ENCODE measurements at places on chromosomes 3 and 15.

DNA sequence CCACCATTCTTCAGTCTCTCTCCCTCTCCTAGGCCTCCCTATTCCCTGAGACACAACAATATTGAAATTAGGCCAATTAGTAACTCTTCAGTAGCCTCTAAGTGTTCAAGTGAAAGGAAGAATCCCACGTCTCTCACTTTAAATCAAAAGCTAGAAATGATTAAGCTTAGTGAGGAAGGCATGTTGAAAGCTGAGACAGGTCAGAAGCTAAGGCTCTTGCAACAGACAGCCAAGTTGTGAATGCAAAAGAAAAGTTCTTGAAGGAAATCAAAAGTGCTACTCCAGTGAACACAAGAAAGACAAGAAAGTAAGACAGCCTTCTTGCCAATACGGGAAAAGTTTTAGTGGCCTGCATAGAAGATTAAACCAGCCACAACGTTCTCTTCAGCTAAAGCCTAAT is 41.3 kb downstream of the PPM1L start:
- no peak for DNase-seq

- no peak for DNase-seq
Observed at GRCh38 chr3:111852540-111852939, 6.5 kb upstream of the PHLDB2 start.

DNA sequence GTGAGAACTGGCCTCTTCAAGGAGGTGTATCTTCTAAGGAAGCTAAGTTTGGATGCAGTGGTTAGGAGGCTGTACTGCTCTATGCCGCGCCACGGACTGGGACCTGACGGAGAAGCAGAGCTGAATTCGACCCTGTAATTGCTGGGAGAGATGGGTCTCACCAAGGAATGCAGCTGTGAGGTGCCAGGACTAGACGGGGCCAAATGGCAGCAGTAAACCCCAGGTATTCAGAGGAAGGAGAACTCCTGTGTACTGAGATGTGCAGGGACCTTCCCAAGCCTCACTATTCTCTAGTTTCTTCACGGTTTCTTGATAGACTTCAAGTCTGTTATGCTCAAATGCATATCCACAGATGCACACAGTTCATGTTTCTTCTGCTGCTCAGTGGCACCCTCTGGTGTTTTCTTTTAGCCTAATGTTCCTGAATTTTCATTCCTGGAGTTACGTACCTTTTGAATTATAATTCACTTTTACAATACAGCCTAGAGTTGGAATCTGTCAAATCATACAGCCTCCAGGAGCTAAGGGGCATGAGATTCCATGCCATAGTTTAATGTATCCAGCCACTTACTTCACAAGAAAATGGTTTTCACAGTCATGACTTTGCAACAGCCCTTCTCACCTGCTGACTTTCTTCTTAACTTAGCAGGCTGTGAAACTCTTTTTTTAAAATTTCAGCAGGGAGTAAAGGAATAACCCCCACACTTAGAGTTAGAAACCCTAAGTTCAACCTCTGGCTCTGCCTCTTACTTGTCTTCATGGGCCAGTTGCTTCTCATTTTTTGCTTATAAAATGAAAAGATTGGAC is 61.8 kb downstream of the GLDN start:
- peak; percentile 27 for DNase-seq

GRCh38 chr15:66862111-66862939 is 160.3 kb downstream of the SMAD6 start:
- no peak for DNase-seq

- DNase-seq: no peak
Observed at GRCh38 chr15:51313074-51313393, 25.4 kb downstream of the CYP19A1 start.

GRCh38 chr3:121488628-121489027 is 57.2 kb downstream of the POLQ start:
- no peak for DNase-seq

DNA sequence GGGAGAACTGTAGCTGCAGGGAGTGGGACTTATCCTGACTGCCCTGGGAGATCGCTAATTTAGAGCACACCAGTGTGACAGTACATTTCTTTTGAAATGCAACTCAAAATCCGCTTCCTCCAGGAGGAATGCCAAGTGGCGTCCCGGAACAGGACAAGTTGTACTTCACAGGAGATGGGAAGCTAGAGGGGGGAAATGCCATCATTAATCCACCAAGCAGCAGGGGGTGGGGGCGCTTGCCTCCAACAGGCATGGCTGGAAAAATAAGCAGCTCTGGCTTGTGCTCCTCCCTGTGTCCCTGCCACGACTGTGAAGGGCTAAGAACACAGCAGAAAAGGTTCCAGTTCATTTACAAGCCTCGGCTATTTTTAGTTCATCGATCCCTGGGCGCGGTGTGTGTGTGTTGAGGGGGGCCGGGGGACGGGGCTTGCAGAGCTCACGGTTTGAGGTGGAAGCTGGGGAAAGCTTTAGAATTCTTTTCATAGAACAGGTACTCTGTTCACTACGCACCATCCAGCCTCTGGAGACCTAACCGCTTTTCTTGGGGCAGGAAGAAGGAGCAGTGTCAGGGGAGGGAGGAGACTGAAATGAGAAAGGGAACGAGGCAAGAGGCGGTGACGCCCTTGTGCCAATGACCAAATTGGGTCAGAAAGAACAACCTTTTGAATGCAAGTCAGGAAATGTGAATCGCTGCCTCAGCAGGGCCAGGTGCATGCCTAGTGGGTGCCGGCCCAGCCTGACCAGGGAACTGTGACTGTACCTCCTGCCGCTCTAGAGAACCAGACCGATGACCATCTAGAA is 51.8 kb upstream of the DGKG start:
- no peak for DNase-seq

DNA sequence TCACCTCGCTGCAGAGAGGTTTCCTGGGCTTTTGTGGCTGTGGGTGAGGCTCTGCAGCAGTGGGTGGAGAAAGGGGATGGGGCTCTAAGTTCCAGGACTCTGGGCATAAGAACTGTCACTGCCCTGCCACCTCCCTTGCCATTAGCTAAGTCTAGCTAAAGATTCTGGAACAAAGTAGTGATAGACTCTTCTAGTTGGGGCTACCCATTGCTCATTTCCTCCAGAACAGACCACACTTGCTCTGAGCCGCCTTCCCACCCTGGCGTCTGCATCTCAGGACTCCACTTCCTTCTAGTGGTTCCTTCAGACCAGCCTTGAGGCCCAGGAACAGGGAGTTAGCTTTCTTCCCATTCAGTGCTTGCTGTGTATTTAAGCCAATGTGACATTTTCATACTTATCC is 7.5 kb downstream of the ARHGAP31 start:
- no peak for DNase-seq

- peak; percentile 47 for DNase-seq
Observed at GRCh38 chr3:184523825-184524615, 37.6 kb upstream of the EPHB3 start.

DNA sequence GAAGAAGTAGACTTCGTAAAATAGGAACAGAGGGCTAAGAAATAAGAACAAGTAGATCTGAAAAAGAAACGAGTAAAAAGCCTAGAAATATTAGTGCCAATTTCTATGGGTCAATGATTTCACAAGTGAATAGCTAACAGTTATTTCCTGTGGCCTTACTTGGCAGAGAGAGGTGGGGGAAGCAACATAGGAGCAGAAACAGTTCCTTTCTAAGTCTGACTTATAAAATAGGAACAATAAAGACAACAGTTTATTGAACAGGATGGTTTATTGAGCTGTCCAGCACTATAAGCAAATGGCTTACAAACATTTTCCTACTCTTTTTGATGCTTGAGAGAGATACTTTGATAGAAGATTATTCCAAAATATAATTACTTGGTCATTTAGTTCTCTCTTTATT is 37.9 kb downstream of the AGTR1 start:
- DNase-seq: peak; percentile 96

DNA sequence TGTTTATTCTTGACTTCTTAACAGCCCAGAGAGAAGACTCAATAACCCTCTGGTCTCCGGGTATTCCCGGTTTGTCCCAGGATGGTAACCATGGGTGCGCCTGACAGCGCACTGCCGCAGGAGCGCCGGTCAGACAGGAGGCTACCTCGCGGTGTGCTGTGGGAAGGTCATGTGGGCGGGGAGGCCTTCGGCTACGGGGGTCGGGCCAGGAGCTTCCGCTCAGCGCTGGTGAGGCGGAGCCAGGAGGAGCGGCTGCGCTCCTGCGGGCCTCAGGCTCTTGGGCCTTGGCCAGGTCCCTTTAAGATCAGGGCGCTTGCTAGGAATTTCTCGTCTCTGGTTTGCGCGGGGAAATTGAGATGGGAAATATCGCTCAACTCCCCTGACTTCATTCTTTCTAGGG is 182.3 kb upstream of the NDN start:
- DNase-seq: no peak

DNA sequence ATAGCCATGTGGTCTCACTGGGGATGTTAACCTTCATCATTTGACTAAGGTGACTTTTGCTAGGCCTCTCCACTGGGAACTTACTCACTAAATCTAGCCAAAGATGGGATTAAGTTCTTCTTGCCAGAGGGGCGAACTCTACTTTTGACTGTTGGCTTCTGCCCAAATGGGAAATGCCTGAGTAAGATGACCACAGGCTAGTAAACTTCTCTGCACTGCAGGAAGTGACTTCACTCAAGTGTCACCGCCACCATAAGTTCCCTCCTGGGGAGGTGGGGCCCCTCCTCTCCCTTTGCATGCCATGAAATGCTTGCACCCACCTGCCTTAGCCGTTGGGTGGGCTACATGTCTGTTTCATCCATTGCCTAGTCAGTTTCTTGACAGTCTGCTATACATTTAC is 388.3 kb downstream of the FEZF2 start:
- DNase-seq: no peak

DNA sequence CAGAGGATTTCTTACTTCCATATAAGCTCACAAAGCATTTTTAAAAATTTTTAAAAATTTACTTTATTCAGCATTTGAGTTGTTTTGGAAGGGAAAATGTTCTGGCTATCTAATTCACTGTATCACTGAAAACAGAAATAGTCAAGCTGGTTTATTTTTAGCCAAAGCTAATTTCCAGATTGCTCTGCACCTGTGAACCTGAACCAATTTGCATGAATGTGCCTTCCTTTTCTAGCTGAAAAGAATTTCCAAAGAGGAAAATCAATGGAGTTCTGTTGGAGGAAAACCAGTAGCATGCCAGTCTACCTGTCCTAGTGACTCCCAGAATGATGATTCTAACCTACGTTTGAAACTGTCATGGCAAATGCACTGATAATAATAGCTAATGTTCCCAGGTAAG is 134.2 kb upstream of the LIPC start:
- no peak for DNase-seq

- no peak for DNase-seq
Observed at GRCh38 chr15:87209891-87210689, 1046.4 kb downstream of the NTRK3 start.

DNA sequence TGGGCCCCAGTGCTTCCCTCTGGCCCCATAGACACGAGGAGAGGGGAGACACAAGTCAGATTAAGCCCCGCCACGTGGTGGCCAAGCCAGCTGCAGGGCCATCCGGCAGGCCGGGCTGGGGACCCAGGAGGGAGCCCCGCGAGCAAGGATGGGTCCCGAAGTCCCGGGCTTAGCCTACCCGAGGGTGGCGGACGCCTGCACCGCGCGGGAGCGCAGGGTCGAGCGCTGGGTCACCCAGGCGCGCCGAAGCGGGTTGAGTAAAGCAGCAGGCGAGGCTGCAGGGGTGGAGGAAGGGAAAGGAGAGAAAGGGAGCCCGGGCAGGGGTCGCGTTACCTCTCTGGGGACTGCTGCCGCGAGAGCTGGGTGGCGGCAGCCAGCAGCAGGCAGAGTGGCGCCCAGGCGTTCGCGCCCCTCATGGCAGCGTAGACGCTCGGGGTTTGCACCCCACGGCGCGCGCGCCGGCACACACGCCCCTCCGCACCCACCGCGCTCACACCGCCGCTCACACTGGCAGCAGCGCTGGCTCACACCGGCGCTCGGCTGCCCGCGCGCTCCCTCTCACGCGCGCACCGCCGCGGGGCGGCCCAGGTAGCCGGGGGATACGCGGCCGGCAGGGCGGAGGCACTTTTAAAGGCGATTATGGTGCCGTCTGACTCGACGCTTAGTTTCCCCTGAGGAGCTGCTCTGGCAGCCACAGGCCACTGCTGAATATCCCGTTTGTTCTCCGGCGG is at the start of gene PCOLCE2:
Gene PCOLCE2, minus strand, starts transcription at position 603 of the 731 bp plus-strand sequence. Its CDS starts 187 bp downstream, at position 416.
- no peak for DNase-seq

- no peak for DNase-seq
Observed at GRCh38 chr3:15121936-15122335, 23.0 kb upstream of the RBSN start.

GRCh38 chr3:126983653-126984390 is 907 bp downstream of the PLXNA1 start:
- DNase-seq: no peak

- no peak for DNase-seq
Observed at GRCh38 chr3:10306156-10306555, 13.4 kb upstream of the GHRL start.

DNA sequence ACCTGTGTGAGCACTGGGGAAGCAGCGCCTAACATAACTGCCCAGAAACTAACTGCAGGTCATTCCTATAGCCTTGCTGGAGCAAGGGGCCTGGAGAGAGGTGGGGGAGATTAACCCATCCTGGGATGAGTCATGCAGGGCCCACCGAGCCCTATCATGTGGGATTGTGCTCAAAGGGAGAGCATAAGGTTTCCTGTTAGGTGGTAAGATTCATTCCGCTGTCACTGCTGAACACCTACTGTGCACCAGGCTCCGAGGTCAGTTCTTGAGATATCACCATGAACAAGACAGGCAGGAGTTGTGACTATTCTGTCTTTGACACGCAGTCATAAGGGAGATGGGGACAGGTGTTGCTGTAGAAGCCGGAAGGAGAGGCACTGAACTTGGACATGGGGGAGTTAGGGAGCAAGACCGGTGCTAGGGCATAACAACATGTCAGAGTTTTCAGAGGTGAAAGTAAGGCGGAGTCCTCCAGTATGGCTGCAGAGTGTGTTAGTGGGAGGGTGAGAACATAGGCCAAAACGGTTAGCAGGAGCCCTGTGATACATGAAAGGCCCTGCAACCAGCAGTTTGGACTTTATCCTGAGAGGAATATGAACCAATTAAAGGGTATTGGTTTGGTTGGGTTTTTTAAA is 2.4 kb downstream of the SLC25A38 start:
- DNase-seq: no peak

DNA sequence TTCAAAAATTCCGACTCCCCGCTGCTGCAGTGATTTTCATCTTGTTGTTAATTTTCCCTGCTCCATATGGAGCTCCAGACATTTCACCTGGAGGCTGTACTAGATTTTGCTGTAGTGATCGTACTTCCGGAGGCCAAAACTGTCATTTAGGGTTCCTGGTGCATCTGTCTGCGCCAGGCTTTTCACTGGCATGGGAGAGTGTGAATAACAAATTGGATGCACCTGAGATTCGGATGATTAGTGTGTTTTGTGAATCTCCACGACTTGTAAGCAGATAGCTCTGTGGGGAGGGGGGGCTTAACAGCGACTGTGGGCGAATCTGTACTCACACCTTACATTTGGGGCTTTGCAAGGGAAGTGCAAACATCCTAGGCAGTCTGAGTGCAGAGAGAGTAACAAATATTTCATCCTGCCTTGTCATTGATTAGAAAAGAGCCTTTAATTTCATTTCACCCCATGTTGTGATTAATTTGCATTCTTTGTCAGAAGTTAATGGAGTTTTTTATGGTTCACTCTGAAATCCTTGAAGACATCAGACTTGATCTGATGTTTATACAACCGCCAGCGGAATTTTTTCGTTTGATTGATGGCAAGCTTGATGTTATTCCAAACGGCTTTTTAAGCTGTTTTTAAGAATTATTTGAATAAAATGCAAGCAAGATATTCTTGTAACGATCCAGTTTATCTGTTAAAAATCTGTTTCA is 92.5 kb upstream of the SKOR1 start:
- no peak for DNase-seq
